ENCODE measurements at places on chromosomes 2 and 18. TPM values are rescaled to one million over a fixed set of nuclear protein-coding genes. Genes with fewer than 3 reads are reported as not detected.
A peak's percentile ranks its signal among the peaks of the same experiment; 100 is the strongest.

The ZSWIM2 gene
- total RNA-seq, result not detected

The FHOD3 gene
- 42.0 TPM for total RNA-seq

The NOL4 gene
- not detected for total RNA-seq

The ALPP gene
- total RNA-seq, result not detected

The LINC00305 gene
- total RNA-seq, result not detected

The AGXT gene
- not detected for total RNA-seq

The GPAT2 gene
- 16.2 TPM for total RNA-seq

The LOXL3 gene
- total RNA-seq, result 18.9 TPM

The POTEI gene
- total RNA-seq, result 0.26 TPM

The DNAH6 gene
- 0.78 TPM for total RNA-seq

DNA sequence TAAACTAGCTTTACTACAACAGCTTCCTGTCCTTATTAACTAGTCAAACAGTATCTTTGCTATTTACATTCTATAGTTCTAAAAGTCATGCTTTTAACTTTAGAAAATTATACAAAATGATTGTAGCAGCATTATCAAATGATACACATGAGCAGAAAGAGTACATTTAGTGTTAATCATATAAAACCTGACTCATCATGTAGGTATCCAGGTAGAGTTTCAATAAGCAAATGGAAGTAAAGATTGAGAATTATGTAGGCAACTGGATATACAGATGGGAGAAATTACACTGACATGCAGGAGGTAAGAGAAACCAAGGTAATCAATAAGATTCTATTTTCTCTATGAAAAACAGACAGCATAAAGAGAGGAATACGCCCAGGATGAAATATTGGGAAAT lies 33.8 kb downstream of the TRIP12 start:
- no peaks in the 10 kb centered on the region for H3K4me1 ChIP-seq
- H3K27me3 ChIP-seq, result no peaks in the 10 kb centered on the region
- no peak for DNase-seq
- H3K27ac ChIP-seq, result no peak overlapping the region
- H3K4me3 ChIP-seq, result no peak overlapping the region

- DNase-seq, result no peak
- no peaks in the 10 kb centered on the region for H3K27me3 ChIP-seq
- no peak overlapping the region for H3K4me3 ChIP-seq
- peaks cover 2% of the 10 kb centered on the region for H3K4me1 ChIP-seq
- H3K27ac ChIP-seq, result no peak overlapping the region
Measured at GRCh38 chr2:53633441-53633840, 134.2 kb upstream of the CHAC2 start.

DNA sequence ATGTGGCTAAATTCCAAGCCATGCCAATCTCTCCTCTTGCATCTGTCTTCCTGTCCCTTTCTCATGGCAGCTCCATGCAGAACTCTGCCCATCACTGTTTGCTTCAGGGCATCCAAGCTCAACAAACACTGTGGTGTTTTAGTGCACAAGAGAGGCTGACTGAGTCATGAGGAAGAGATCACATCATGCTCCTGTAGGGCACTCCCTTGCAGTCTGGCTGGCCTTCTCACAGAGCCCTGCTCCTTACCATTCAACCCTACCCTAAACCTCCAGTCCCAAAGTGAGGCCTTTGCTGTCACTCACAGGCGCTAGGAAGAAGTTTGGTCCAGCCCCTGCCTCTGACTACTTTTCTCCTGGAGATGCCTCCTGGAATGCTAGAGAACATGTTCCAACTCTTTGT lies 194.0 kb downstream of the LRATD1 start:
- H3K27me3 ChIP-seq, result no peaks in the 10 kb centered on the region
- H3K4me1 ChIP-seq, result no peaks in the 10 kb centered on the region
- H3K36me3 ChIP-seq, result no peaks in the 10 kb centered on the region
- DNase-seq, result no peak

- no peak overlapping the region for H3K27ac ChIP-seq
- H3K4me1 ChIP-seq, result no peaks in the 10 kb centered on the region
- H3K4me3 ChIP-seq, result no peak overlapping the region
- no peak for DNase-seq
- no peaks in the 10 kb centered on the region for H3K27me3 ChIP-seq
Measured at GRCh38 chr2:38474715-38475566, 97.9 kb upstream of the ATL2 start.

- H3K27ac ChIP-seq, result no peak overlapping the region
- H3K27me3 ChIP-seq, result no peaks in the 10 kb centered on the region
- no peak overlapping the region for H3K4me3 ChIP-seq
- DNase-seq, result no peak
- no peaks in the 10 kb centered on the region for H3K36me3 ChIP-seq
Measured at GRCh38 chr2:232113821-232114220, 152.3 kb downstream of the DIS3L2 start.

DNA sequence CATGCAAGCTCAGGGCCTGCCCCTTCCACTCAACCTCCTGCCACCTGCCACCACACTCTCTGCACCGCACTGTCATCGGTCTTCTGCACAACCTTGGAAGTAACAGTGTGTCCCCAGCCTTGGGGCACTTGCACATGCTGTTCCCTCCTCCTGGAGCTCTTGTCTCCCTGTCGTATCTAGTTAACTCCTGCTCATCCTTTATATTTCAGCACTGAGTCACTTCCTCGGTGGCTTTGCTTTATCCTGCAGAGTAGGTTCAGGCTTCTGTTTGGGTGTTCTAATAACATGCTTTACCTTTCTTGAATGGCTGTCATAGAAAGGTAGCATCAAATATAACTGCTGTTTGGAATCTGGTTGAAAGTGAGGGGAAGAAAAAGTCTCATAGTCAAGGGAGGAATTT lies 25.3 kb downstream of the PAX8 start:
- no peak overlapping the region for H3K4me3 ChIP-seq
- no peaks in the 10 kb centered on the region for H3K27me3 ChIP-seq
- H3K27ac ChIP-seq, result no peak overlapping the region
- peaks cover 4% of the 10 kb centered on the region for H3K4me1 ChIP-seq

- H3K36me3 ChIP-seq, result no peaks in the 10 kb centered on the region
- DNase-seq, result no peak
- H3K27me3 ChIP-seq, result no peaks in the 10 kb centered on the region
- H3K4me1 ChIP-seq, result no peaks in the 10 kb centered on the region
Measured at GRCh38 chr2:9083287-9083686, 79.8 kb upstream of the MBOAT2 start.

DNA sequence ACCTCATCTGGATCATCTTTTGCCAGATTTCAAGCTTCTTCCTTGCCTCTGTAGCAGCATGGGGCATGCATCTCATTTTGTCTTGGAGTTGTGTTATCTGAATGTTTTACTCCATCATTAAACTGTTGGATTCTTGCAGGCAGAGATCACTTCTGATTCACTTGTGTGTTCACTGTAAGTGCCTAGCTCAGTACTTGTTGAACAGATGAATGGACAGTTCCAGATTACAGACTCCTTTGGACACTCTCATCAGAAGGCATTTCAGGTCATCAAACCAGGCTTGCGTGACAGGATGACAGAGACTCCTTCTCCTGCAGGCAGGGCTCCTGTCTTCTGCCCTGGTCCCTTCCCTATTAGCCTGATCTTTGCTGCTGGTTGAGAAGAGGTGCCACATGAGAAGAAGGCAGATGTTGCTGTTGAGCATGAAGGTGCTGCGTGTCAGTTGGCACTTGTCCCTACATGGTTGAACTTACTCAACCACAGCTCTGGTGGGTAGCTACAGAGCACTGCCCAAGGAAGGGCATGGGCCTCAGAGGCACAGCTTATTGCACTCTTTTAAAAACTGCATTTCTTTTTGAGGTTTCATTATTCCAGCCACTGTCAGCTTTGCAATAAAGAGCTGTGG lies 58.9 kb downstream of the INPP4A start:
- no peak for DNase-seq
- no peaks in the 10 kb centered on the region for H3K36me3 ChIP-seq
- no peak overlapping the region for H3K4me3 ChIP-seq
- no peaks in the 10 kb centered on the region for H3K27me3 ChIP-seq

- peak overlapping the region; percentile 52 for H3K4me3 ChIP-seq
- H3K36me3 ChIP-seq, result peaks cover 5% of the 10 kb centered on the region
- no peaks in the 10 kb centered on the region for H3K4me1 ChIP-seq
- peak overlapping the region; percentile 14 for H3K27ac ChIP-seq
- H3K27me3 ChIP-seq, result no peaks in the 10 kb centered on the region
Measured at GRCh38 chr2:25276569-25277465, 64.9 kb downstream of the DNMT3A start.

- no peak overlapping the region for H3K4me3 ChIP-seq
- H3K36me3 ChIP-seq, result no peaks in the 10 kb centered on the region
- no peak overlapping the region for H3K27ac ChIP-seq
- no peaks in the 10 kb centered on the region for H3K4me1 ChIP-seq
Measured at GRCh38 chr2:101508636-101509035, 33.7 kb upstream of the RFX8 start.

GRCh38 chr18:61001138-61001537 lies 332.1 kb upstream of the CDH20 start:
- H3K4me1 ChIP-seq, result no peaks in the 10 kb centered on the region
- no peaks in the 10 kb centered on the region for H3K27me3 ChIP-seq
- no peak for DNase-seq
- H3K4me3 ChIP-seq, result no peak overlapping the region

DNA sequence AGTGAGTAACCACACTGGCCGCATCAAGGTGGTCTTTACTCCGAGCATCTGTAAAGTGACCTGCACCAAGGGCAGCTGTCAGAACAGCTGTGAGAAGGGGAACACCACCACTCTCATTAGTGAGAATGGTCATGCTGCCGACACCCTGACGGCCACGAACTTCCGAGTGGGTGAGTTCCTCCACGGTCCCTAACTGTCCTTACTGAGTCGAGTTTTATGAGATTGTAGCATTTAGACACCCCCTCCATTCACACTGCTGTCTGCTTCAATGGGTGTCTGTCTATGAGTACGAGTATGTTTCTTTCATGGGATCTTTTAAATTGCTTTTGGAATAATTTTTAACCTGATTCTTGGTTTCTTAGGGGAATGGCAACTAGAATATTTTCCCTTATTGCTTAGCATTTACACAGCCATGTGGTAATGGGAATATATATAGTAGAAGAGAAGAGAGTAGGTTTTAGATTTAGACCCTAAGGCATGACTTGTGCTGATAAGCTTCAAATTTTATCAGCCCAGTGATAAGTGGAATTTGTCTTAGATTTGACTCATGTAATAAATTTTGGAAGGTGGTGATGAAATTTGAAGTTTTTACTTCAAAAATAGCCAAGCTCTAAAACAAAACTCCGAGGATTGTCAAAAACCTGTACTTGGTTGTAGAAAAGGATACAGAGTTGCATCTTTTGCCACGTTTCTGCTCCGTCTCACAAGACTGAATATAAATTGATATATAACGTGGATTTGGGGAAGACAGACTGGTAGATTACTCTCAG lies 188.2 kb downstream of the LTBP1 start:
- no peaks in the 10 kb centered on the region for H3K27me3 ChIP-seq
- no peak for DNase-seq
- peak overlapping the region; percentile 91 for H3K4me3 ChIP-seq
- no peaks in the 10 kb centered on the region for H3K36me3 ChIP-seq
- H3K27ac ChIP-seq, result peak overlapping the region; percentile 100

DNA sequence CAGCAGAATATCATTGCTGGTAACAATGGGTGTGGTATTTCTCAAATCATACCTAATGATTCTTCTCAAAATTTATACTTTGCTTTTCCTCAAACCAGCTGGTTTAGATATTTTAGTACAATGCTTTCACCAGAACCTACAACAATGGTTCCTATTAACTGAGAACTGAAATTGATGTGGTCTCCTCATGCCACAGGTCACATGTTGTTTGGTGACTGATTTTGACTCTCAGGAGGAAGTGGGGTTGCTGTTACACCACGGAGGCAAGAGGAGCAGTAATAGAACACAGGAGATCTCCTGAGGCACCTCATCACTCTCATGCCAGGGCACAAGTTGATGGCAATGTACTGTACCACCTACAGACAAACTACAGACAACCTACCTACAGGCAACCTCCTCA lies 3.0 kb upstream of the CEP68 start:
- no peak for DNase-seq
- no peak overlapping the region for H3K27ac ChIP-seq
- no peaks in the 10 kb centered on the region for H3K36me3 ChIP-seq
- no peaks in the 10 kb centered on the region for H3K4me1 ChIP-seq
- no peaks in the 10 kb centered on the region for H3K27me3 ChIP-seq

- H3K4me1 ChIP-seq, result peaks cover 4% of the 10 kb centered on the region
- H3K4me3 ChIP-seq, result no peak overlapping the region
- H3K27ac ChIP-seq, result no peak overlapping the region
- no peak for DNase-seq
- H3K27me3 ChIP-seq, result no peaks in the 10 kb centered on the region
- H3K36me3 ChIP-seq, result no peaks in the 10 kb centered on the region
Measured at GRCh38 chr2:174587579-174587978, 10.0 kb downstream of the WIPF1 start.

DNA sequence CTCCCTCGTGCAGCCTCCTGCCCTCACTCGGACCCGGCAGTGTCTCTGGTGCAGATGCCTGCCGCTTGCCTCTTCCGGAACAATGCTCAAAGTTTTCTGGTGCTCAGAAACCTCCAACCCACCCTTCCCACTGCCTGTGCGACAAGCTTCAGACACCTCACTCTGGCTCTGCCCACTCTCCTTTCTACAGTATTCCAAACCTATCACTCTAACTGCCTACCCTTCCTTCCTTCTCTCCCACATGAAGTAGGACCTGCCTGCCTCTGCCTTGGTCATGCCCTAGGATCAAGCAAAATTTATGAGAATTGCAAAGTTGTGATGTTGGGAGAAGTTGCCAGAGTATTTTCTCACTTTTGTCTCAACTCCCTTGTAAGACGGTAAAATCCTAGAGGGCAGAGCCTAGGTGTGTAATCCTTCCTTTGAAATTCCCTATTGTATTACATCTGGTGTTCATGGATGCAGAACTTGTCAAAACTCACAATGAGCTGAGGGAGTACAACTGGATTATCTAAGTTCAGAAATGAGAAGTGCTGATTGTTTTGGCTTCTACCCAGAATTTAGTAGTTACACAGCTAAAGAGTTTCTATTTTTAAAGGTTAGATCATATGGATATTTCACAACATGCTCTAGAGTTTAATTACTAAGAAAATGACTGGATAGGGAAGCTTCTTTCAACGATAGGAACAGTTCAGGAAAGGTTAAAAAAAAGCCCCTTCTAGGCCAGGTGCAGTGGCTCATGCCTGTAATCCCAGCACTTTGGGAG lies 7.2 kb downstream of the NPC1 start:
- H3K4me1 ChIP-seq, result no peaks in the 10 kb centered on the region
- no peak overlapping the region for H3K27ac ChIP-seq
- H3K27me3 ChIP-seq, result no peaks in the 10 kb centered on the region
- DNase-seq, result no peak

- no peaks in the 10 kb centered on the region for H3K27me3 ChIP-seq
- H3K4me3 ChIP-seq, result no peak overlapping the region
- no peaks in the 10 kb centered on the region for H3K36me3 ChIP-seq
Measured at GRCh38 chr2:241379481-241380480, 23.7 kb downstream of the FARP2 start.

GRCh38 chr2:102046135-102046986 lies 54.6 kb downstream of the IL1R2 start:
- H3K27me3 ChIP-seq, result no peaks in the 10 kb centered on the region
- H3K36me3 ChIP-seq, result no peaks in the 10 kb centered on the region
- H3K27ac ChIP-seq, result no peak overlapping the region
- H3K4me3 ChIP-seq, result no peak overlapping the region
- no peak for DNase-seq

- no peak for DNase-seq
- H3K4me3 ChIP-seq, result no peak overlapping the region
- H3K27ac ChIP-seq, result no peak overlapping the region
- H3K27me3 ChIP-seq, result no peaks in the 10 kb centered on the region
- peaks cover 7% of the 10 kb centered on the region for H3K4me1 ChIP-seq
Measured at GRCh38 chr2:127512362-127512761, 13.9 kb downstream of the IWS1 start.

- H3K4me3 ChIP-seq, result no peak overlapping the region
- no peak for DNase-seq
- H3K4me1 ChIP-seq, result no peaks in the 10 kb centered on the region
- no peak overlapping the region for H3K27ac ChIP-seq
Measured at GRCh38 chr2:229485857-229486256, 214.8 kb upstream of the PID1 start.
